ENCODE measurements at places on chromosomes 5 and 9.

DNA sequence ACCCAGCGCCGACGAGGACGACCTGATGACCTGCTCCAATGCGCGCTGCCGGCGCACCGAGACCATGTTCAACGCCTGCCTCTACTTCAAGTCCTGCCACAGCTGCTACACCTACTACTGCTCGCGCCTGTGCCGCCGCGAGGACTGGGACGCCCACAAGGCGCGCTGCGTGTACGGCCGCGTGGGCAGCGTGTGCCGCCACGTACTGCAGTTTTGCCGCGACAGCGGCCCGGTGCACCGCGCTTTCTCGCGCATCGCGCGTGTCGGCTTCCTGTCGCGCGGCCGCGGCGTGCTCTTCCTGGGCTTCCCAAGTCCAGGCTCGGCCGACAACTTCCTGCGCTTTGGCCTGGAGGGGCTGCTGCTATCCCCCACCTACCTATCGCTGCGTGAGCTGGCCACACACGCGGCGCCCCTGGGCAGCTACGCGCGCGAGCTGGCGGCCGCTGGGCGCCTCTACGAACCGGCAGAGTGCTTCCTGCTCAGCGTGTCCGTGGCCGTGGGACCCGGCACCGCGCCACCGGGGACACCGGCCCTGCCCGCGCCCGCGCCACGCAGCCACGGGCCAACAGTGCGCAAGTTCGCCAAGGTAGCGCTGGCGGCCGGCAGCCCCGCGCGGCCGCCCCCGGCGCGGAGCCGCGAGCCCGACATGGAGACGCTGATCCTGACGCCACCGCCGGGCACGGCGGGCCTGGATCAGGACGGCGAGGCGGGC lies 2.7 kb upstream of the PHPT1 start:
- no peak for DNase-seq

GRCh38 chr9:87554976-87555375 lies 57.3 kb downstream of the DAPK1 start:
- no peak for DNase-seq

GRCh38 chr9:37776328-37776727 lies 8.5 kb downstream of the EXOSC3 start:
- DNase-seq: no peak

DNA sequence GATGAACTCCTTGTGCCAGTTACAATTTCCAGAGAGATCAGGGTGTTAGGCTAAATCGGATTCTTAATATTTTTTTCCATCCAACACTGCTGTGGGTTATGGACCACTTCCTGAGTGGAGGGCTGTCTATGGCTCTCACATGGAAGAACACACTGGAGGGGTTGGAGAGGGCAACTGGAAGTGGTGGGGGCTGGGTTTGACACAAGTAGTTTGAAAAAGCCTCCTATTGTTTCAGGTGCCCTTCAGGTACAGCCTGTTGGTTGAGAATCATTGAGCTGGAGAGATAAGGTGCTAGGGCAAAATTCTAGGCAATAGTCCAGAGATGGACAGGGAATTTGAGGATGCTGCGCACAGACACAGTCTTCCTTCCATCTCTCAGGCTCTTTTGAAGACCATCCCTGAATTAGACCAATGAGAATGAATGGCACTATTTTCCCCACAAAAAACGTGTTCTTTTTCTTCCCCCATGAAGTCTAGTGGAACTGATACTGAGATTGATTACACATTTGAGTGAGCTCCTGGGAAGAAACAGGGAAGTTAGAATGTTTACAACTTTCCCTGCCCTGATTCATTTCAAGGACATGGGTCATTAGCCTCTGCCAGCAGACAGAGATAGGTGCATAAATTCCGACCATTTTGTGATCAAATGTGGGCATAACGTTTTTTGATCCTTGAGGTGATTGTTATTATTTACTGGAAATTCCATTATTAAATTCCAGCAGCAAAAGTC lies 87.7 kb downstream of the ACER2 start:
- DNase-seq: no peak

DNA sequence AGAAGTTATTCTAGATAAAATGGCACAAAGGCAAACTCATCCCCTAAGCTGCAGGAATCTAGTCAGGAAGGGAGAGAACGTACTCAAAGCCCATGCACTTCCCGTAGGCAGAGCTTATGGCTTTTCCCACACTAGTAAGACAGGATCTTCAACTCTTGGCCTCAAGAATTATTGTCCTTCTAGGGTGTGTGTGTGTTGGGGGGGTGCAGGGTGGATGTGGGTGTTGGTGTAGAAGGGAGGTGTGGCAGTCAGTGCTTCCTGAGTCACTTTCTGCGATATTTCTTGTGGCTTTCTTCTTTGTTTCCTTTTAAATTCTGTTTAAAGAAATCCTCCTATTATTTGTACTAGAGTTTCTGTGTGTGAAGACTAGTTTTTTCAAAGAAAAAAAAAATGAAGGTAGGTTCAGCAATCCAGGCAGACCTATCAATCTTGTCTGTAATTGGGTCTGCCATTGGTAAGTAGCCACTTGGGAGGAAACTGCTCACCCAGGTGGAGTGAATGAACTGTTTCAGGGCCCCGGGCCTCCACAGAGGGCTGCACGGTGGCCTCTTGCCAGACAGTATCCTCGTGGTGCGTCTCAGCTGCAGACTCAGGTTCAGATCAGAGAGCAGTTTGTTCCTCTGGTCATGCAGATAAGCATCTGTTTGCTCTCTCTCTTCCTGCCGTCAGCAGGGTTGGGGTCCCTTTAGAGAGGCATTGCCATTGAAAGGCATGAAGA lies 131.9 kb downstream of the NPR3 start:
- DNase-seq: no peak

DNA sequence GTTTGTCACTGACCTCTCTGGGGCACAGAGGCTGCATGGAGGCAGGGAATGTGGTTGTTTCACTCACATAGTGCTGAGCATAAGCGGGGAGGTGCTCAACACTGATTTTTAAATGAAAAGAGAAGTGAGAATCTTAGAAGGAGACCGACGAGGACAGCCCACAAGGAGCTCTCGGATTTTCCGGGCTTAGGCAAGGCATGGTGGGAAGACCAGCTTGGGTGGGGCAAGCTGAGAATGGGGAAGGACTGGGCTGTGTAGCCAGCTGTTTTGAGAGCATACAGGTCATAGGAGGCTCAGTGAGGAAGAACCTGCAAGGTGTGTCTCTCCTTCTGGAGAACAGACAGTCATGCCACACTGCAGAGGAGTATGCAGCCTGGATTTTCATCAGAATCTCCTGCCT lies 86.0 kb upstream of the TNFSF8 start:
- no peak for DNase-seq

DNA sequence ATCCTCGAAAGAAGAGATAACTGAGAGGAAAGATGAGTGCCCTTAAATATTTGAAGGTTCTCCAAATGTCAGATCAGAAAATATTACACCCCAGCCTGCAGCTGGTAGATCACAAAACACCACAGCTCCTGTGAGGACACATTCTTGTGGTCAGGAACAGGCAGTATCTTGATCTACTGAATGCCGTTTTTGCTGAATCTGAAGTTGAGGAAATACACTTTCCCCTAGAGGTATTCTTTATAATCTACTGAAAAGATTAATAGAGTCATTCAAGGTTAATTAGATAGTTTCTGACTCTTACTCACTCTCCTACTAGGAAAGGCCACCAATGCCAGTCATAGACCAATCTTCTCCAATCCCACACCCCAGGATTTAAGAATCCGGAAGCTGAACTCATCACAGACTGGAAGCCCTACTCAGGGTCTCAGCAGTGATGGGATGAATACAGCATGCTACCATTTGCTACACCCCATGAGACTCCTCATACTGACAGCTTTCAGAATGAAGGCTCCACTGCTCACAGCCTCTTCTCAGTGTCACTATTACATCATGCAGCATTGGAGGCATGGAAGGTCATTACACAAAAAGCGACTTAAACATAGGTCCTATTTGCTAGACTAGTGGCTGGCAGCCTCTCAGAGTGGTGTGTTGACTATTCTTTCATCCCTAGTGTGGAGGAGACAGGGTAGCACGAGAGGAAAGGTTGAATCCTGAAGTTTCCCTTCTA lies 143.9 kb upstream of the SLC1A3 start:
- no peak for DNase-seq

DNA sequence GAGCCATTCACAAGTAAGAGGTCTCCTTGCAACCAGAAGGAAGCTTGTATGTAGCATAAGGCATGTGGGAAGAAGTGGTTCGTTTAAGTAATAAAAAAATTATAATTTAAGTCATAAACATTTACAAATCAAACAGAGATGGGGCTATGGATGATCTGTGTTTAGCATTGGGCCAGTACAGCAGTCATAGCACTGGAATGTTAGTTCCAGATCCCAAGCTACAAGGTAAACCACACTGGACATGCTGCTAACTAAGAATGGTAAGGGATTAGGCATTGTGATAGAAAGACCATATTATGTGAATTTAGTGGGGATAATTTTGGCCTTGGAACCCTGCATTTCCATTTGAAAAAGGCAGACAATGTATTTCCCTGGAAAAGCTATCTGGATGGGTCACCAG lies 170.4 kb upstream of the KCNN2 start:
- no peak for DNase-seq

DNA sequence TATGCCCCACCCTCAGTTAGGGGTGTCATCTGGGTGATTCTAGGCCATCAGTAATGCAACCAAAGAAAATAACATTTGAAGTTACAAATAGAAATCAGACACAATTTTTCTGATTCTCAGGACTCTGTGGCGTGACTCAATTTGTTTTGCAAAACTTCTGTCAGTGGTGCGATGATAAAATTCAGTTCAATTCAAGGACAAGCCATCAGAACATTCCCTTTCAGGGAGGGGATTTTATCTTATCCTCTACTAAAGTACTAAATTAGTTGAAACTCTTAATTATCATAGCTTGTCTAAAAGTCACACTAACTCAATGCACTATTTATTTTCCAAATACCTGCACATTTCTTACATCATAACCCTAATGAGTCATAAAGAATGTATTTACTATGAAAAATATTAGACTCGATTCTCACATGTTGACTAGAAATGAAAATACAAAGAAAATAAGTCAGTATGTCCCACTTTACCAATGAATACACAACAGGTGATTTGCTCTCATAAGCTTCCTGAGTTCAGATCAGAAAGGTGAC lies 28.2 kb downstream of the HTR4 start:
- no peak for DNase-seq

DNA sequence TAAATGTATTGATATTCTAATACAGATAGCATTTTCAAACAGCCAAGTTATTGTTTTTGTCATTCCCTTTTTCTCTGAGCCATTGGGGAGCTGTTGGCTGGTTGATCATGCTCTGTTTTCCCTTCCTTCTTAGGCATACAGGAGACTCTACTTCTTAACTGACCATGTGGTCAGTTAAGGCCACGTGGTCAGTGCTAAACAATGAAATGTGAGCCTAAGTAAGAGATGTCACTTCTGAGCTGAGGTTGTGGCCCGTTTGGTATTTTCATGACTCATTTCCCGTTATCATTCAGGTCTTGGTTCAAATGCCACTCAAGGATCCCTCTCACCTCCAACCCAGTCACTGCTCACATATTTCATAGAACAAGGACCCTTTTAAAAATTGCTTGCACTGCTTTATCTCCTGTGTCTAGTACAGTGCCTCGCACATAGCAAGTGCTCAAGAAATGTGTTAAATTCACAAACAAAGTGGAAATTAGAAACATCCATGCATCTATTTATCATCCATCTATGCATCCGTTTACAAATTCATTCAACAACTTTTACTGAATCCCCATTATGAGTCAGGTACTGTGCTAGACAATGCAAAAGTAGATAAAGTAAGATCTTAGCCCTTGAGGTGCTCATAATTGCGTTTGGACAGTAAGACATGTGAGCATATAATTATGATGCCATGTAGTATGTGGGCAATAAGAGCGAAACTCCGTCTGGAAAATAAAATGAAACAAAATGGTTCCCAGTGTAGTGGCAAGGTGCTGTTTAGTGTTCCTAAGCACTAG lies 50.7 kb downstream of the ARRDC3 start:
- DNase-seq: no peak

GRCh38 chr9:121667214-121667613 lies 15.8 kb downstream of the DAB2IP start:
- no peak for DNase-seq

- no peak for DNase-seq
Observed at GRCh38 chr9:34456151-34456550, 2.2 kb downstream of the FAM219A start.

DNA sequence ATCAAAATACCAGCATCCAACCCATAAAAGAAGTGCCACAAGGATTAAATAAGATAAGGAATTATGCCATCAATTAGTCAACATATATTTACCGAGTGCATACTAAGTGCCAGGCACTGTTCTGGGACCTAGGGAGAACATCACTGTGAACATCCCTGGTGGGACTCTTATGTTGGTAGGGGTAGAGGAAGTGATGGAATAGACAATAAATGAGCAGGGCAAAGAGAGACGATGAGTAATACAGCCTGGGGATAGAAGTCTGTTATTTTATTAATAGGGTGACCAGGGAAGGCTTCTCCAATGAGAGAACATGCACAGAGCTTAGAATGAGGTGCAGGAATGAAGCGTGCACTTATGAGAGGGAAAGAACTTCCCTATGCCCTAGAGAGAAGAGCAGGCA lies 47.4 kb upstream of the VLDLR start:
- no peak for DNase-seq

DNA sequence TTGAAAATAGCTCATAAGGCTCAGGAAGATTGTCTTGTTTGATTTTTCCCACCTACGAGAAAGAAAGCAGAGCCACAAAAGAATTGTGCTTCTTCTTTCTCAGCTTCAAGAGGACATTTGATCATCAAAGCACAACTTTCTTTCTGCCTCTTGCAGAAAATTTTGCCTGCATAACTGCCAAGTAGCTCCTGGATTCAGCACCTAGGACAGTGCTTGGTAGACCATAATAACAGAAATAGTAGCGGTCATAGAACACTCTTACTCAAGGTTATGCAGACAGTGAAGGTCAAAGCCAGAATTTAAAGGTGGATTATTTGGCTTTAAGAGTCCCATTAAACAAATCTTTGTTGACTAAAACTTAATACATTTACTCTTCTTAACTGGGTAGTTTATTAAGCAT lies 594.7 kb upstream of the CCNG1 start:
- DNase-seq: no peak

GRCh38 chr5:109252731-109253130 lies 157.0 kb downstream of the PJA2 start:
- DNase-seq: no peak

DNA sequence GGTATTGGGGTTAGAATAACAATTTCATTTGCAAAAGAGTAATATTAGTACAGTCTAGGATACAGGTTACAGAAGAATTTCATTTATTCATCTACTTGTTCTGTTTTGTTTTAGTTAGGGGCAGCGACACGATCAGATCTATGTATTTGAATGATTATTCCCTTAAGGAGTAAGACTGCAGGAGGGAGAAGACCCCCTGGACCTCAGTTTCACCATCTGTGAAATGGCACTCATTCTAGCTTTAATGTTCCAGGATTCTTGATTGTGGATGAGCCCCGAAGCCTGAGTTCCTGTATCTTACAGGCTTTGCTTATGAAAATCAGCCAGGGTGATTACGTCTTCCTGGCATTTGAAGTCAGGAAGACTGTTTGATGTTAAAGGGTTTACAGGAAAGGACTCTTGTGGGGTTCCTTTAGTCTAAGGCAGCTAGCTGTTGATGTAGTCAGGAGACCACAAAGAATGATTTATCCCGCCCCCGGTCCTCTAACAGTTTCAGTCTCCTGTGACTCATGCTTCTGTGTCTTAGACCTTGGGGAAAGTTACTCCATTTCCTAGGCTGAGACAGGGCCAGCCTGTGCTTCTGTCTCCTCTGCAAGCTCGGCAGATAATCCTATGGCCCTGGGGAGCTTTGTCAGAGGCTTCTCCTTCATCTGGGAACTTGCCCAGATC lies 11.5 kb downstream of the SMIM3 start:
- no peak for DNase-seq
